ENCODE measurements at places on chromosomes 1 and 21.

- no peak for DNase-seq
Measured at GRCh38 chr1:1403653-1404052, 3.4 kb downstream of the MRPL20 start.

DNA sequence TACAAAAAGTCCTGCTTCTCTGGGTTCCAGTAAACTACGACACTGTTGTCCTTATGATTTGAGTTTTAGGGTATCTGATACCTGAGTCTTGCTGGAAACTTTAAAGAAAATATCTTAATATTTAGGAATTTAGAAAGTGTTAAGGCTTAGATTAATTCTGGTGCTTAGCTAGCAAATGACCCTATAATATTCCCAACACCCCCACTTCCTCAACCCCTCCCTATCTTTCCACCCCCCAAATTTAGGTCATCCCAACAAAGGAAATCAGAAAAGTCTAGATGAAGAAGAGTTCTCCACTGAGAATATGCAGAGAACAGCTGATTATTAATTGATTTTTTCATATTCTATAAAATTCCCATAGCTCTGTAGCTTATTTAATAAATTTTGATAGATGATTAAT, 11.7 kb downstream of the STX12 start:
- DNase-seq: no peak

DNA sequence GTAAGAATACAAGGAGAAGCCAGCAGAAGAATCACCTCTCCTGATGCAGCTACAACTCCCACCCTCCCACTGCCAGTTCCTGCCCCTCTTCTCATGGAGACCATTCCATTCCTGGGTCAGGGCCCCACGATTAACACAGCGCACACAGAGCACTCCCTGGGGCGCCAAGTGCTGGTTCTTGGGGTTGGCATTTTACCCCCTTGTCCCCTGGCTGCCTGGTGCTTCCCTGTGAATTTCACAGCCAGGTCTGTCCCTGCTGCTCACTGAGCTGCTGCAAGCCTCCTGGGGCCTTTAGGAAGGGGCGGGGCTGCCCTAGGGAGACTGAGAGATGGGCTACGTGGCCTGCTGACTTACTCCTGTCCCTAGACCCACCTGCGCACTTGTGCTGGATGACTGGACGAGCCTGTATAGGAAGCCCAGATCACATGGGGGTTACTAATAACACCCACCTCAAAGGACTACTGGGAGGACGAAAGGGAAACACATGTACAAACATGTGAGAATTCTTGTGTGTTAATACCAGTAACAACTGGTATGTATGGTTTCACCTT, 4.8 kb downstream of the ZNF672 start:
- no peak for DNase-seq

GRCh38 chr21:43303275-43304178, 123.4 kb downstream of the SIK1 start:
- DNase-seq: no peak

DNA sequence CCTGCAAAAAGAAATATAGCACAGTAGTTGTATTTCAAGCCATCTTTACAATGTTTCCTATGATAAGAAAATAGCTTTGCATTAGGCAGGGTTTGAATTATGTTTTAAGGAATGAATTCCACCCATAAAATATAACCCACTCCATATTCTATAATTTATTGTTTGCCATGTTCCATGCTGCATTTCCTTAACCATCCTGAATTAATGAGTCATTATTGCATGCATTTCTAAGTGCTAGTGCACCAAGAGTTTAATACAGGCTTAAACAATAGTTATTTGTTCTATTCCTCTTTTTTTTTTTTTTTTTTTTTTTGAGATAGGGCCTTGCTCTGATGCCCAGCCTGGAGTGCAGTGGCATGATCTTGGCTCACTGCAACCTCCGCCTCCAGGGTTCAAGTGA, 45.2 kb downstream of the MIGA1 start:
- DNase-seq: no peak

DNA sequence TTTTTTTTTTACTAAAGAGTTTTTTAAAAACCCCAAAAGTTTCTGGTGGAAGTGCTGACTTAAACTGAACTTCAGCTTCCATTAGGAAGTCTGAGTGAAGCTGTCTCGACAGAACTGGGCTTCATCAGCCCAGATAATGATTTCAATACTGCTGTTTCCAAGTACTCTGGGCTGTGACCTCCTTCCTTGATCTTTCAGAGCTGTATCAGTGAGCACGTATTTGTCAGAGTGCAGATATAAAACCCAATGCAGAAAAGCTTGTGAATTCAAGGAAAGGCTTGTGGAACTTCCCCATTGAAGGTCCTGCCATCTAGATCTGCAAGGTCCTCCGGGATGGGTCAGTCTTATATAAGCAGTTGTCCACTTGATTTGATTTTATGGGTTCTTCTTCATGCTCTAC, 50.1 kb upstream of the RGS21 start:
- no peak for DNase-seq

GRCh38 chr21:35038772-35039319, 10.3 kb downstream of the RUNX1 start:
- no peak for DNase-seq

GRCh38 chr1:29912425-29912824, 676.1 kb downstream of the PTPRU start:
- DNase-seq: no peak

DNA sequence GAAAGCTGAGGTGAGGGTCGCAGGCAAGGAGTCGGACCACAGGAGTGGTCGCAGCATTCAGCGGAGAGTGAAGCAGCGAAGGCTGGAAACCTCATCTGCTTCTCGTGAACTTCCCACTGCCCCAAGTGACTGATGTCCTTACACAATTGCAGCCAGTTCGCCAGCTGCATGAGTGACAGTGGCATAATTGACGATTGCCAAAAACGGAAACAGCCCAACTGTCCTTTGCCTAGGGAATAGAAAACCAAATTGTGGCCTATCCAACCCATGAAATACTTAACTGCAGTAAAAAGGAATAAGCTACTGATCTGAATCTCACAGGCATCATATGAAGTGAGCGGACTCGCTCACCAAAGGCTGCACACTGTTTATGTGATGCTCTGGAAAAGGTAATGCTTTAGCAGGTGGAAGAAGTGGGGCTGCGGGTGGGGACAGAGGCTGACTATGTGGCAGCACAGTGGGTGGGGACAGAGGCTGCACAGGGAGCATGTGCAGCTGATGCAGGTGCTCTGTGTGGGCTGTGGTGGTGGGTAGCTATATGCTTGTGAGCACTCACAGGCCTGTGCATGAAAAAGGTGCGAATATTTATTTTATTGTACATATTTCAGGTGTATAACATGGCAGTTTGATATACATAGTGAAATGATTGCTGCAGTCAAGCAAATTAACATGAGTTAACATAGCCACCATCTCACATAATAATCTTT, 4.2 kb upstream of the NLRP3 start:
- DNase-seq: no peak

DNA sequence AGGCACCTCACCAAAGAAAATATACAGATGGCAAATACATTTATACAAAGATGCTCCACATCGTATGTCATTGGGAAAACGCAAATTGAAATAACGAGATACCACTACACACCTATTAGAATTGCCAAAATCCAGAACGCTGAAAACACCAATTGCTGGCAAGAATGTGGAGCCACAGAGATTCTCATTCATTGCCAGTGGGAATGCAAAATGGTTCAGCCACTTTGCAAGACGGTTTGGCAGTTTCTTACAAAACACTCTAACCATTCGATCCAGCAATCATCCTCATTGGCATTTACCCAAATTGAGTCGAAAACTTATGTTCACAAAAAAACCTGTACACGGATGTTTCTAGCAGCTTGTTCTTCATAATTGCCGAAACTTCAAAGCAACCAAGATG, 223.3 kb upstream of the GREM2 start:
- DNase-seq: no peak

DNA sequence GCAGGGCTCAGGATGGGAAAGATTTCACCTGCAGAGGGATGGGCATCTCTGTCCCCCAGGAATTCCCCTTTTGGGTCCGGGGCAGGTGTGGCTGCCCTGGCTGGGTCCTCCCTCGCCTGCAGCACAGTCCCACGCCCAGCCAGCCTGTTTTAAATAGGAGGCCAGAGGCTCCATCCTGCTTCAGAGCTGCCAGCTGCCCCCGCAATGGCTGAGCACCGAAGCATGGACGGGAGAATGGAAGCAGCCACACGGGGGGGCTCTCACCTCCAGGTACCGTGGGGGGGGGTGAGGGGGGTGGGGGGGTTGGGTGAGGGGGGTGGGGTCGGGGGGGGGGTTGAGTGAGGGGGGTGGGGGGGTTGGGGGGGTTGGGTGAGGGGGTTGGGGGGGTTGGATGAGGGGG, 3.6 kb downstream of the SCNN1D start:
- DNase-seq: no peak

DNA sequence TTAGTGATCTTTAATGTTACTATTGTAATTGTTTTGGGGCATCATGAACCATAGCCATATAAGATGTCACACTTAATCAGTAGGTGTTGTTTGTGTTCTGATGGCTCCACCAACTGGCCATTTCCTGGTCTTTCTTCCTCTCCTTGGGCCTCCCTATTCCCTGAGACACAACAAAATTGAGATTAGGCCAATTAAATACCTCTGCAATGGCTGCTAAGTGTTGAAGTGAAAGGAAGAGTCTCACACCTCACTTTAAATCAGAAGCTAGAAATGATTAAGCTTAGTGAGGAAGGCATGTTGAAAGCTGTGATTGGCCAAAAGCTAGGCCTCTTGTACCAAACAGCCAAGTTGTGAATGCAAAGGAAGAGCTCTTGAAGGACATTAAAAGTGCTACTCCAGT, 30.7 kb downstream of the PPP2R5A start:
- DNase-seq: no peak

GRCh38 chr1:35633547-35633946, 7.8 kb downstream of the PSMB2 start:
- DNase-seq: no peak

DNA sequence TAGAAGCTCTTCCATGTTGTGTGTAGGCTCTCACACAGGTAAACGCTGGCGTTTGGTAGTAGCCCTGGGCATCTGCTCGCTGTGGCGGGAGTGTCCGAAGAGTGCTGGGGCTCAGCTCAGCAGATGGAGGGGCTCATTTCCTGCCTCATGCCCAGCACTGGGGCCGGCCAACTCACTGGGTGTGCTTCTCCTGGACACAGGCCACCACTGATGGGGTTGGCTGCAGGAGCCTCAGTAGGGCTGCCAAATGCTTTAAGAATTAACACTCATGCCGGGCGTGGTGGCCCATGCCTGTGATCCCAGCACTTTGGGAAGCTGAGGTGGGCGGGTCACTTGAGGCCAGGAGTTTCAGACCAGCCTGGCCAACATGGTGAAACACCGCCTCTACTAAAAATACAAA, 20.9 kb downstream of the UQCRHL start:
- no peak for DNase-seq

DNA sequence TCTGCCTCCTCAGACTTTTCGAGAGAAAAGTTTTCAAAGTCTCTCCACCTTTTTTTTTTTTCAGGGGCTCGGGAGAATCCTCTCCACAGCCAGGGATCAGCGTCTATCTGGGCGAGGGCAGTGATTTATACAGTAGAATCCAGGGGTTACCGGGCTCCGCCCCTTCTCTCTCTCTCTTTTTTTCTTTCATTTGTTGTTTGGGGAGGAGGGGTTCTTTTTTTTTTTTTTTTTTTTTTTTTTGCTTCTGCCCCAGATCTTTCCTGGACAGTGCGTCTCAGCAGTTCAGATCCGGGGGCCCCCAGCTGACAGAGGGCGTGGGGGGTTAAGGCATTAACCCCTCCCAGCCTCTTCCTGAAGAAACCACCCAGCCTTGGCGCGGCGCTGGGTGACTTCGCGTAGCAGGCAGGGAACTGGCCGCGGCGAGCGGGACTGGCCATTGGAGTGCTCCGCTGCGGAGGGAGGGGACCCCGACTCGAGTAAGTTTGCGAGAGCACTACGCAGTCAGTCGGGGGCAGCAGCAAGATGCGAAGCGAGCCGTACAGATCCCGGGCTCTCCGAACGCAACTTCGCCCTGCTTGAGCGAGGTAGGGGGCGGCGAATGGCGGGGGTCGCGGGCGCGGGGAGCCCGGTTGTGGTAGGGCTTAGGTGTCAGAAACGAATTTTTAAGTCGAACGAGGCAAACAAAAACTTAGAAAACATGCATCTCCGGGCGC, at the start of gene S1PR1:
TSS of gene S1PR1 (plus strand) at position 504 of the 713 bp plus-strand sequence. CDS start 1,966 bp downstream, outside the sequence.
- peak; percentile 48 for DNase-seq

DNA sequence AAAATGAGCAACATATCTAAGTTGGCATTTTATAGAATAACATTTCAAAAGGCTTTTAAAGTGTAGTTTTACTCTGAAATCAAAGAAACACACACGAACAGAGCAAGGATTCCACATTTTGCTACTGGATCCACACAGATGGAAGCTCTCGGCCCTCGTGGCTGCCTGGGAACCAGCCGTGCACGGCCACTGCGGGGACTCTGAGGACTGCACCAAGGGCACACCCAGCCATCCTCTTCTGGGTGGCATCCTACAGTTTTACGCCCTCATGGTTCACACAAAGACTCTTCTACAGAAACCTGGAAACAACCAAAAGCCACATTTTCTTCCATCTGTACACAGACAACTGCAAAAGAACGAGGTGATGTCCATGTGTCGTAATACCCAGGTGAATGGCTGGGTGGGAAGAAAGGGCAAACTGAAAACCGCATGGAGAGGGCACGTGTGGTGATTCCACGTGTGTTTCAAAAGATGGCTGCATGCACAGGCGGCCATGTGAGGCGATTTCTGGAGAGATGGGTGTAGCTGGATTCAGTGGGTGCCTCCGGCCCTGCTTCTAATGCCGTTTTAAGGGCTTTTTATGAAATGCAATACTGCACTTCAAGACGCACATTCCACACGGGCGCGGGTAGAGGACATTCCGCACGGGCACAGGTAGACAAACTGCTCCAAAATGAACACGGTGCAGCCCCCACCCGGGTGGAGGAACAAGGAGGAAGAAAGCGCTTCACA, 8.1 kb downstream of the POFUT2 start:
- no peak for DNase-seq

- no peak for DNase-seq
Measured at GRCh38 chr1:58978096-58978495, 194.2 kb upstream of the JUN start.

- DNase-seq: no peak
Measured at GRCh38 chr21:42092771-42093170, 21.7 kb downstream of the UMODL1 start.

DNA sequence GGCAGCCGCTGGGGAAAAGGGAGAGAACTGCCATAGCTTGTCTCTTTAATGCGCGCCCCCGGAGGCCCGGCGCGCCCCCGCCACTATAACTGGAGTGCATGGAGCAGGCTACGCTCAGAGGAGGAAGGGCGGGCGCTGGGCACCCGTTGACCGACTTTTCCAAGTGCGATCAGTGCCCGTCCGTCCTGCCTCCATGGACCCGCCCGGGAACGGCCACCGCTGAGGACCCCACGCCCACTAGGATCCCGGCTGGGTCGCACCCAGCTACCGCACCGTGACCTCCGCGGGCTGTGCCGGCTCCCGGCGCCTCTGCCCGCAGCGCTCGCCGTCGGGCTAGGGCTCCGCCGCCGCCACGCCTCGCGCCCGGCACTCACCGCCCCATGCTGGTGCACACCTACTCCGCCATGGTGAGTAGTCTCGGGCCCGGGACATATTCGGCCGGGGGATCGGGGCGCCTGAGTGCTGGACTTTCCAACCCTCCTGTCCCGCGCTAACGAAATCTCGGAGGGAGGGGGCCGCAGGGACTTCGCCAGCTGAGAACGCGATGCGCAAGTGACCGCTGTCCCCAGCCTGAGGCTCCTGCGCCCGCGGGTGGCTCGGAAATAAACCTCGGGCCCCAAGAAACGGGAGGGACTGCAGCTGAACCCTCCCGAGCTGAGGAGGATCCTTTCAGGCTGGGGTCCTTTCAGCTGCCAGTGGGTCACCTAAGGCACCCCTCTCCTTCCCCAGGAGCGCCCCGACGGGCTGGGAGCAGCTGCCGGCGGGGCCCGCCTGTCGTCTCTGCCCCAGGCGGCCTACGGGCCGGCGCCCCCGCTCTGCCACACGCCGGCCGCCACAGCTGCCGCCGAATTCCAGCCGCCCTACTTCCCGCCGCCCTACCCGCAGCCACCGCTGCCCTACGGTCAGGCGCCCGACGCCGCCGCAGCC, at the start of gene TFAP2E:
TSS of gene TFAP2E (plus strand) at position 117 of the 927 bp plus-strand sequence. CDS start at position 381, 264 bp downstream.
- no peak for DNase-seq

All from T-helper 2 cell (primary cell).